Activated CD8-positive, alpha-beta memory T cell treated with anti-CD3 and anti-CD28 coated beads, Interleukin-2, amount 10 ng/mL, durations not matched to agents 7 days and 5 days (primary cell): ENCODE measurements at places on chromosomes 13 and 19. TPM values are rescaled to one million over a fixed set of nuclear protein-coding genes. Genes with fewer than 3 reads are reported as not detected.

The ZNF540 gene
- total RNA-seq: 1.6 TPM

The PTH2 gene
- not detected for total RNA-seq

The CEBPA gene
- total RNA-seq: not detected

- peak overlapping the region; percentile 72 for H3K4me3 ChIP-seq
- H3K27me3 ChIP-seq: peaks cover 32% of the 10 kb centered on the region
- H3K27ac ChIP-seq: peak overlapping the region; percentile 75
- DNase-seq: peak; percentile 86
- peaks cover 25% of the 10 kb centered on the region for H3K36me3 ChIP-seq
- H3K4me1 ChIP-seq: peaks cover 30% of the 10 kb centered on the region
Measured at GRCh38 chr19:1445185-1445931, 4.6 kb upstream of the APC2 start.

GRCh38 chr13:93227878-93228642 lies 1.5 kb downstream of the GPC6 start:
- no peak overlapping the region for H3K27ac ChIP-seq
- peaks cover 50% of the 10 kb centered on the region for H3K27me3 ChIP-seq
- H3K4me1 ChIP-seq: no peaks in the 10 kb centered on the region
- H3K36me3 ChIP-seq: peaks cover 2% of the 10 kb centered on the region

- no peak overlapping the region for H3K27ac ChIP-seq
- H3K36me3 ChIP-seq: peaks cover 18% of the 10 kb centered on the region
- no peak for DNase-seq
- no peaks in the 10 kb centered on the region for H3K4me1 ChIP-seq
- H3K27me3 ChIP-seq: no peaks in the 10 kb centered on the region
- no peak overlapping the region for H3K4me3 ChIP-seq
Measured at GRCh38 chr13:28172947-28173346, 34.6 kb downstream of the PAN3 start.
